NCI-H526 treated with DMSO at 0.1 percent for 48 hours (cell line): ENCODE measurements at places on chromosomes 6 and 20.

DNA sequence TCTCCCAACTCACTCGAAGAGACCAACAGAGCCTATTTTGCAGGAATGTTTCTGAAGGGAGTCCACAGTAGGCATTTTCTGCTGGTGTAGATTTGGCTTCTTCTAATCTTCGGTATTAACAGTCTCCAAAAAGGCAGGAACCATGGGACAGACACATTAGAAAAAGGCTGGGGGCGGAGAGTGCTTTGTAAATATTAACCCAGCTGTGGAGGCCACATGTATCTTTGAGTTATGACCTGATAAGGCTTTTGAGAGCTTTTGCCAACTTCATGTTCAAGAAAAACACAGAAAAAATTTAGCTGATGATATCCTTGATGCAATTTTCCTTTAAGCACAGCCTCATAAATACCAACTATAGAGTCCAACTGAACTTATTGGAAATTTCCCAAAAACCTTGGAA is 119.4 kb upstream of the TSHZ2 start:
- DNase-seq: no peak

DNA sequence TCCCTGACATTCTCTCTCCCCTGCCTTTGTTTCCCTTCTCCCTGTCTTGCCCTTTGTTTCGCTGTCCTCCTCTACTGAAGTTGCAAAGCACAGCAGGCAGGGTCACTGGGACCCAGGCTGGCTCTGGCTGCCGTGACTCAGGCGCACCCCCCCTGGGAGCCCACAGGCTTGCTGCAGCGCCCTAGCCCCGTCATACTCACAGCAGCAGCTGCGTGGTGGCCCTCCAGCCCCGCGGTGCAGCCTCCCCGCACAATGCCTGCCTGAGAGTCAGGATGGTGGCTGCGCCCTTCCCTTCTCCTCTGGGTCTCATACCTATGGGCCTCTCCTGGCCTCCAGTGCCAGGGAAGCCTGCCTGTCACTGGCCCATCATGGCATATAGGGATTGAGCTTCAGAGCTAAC is 41.7 kb downstream of the TXNDC5 start:
- DNase-seq: no peak

DNA sequence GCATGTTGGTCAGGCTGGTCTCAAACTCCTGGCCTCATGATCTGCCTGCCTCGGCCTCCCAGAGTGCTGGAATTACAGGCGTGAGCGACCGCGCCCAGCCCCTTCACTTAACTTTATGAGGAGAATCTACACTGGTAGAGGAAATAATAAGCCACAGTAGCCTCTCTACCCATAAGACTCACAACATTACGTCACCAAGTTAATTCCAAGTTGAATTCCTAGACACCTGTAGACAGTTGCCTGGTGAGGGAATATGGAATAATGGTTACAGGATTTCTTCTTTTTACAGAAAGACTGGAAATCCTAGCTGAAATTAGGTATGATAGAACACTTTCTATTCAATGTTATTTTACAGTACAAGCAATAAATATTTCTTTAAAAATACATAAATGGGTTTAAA is 854.5 kb upstream of the EYS start:
- no peak for DNase-seq

- DNase-seq: no peak
Observed at GRCh38 chr6:39092124-39092523, 22.9 kb downstream of the SAYSD1 start.

GRCh38 chr20:59018817-59019216 is 412 bp upstream of the TUBB1 start:
- no peak for DNase-seq

DNA sequence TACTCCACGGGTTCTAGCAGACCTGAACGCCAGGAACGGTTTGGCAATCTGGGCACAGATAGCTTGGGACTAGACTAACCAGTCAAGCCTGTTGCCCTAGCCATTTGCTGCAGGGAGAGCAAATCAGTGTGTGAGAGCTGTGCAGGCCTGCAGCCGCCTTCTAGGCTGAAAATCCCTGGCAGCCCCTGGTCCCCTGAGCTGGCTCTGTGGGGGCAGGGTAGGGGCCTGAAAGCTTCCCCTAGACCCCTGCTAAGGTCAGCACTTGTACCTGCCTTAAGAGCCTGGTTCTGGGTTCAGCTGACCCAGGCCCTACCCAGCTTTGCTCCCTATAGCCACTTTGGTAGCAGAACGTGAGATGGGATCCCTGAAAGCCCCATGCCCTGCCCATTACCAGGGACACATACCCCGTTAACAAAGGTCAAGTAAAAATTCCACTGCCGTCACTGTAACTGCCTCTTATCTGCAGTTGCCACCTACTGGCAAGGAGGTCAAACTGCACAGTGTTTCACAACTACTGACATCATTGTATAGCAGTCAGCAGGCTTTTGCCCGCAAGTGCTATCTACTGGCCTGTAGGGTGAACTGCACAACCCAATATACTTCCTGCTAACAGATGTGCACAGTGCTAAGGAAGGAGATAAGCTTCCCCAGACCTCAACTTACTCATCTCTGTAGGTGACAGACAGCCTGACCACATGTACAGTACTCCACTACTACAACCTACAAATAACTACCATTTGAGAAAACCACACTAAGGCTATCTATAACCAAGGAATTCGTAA is 95.1 kb upstream of the OLIG3 start:
- no peak for DNase-seq

DNA sequence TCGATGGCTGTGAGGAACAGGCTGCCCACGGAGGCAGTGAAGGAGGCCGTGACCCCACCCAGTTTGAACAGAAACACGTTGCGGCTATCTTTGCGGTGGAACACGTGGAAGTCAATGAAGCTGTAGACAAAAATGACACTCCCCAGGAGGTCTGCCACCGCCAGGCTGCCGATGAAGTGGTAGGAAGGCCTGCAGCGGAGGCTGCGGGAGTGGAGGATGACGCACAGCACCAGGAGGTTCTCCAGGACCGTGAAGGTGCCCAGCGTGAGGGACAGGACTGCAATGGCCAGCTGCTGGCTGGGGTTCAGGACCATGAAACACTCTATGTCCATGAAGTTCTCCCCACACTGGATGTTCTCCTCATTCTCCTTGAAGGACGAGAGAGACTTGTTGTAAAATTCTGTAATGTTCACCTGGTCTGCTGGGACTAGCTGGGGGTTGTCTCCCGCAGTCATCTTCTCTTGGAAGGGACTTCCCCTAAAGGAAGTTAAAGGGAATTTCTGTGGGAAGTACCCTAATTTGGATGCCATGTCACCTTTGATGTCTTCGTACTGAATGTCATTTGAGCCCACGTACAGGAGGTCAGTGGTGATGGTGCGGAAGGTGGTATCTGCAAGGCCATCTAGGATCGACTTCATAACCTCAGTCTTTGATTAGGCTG is 21.4 kb downstream of the CNR1 start:
- DNase-seq: no peak

- no peak for DNase-seq
Observed at GRCh38 chr6:111892431-111892830, 19.2 kb upstream of the FYN start.
